NCI-H1436 (cell line): ENCODE measurements at places on chromosomes 11 and 22.
A peak's percentile ranks its signal among the peaks of the same experiment; 100 is the strongest.

DNA sequence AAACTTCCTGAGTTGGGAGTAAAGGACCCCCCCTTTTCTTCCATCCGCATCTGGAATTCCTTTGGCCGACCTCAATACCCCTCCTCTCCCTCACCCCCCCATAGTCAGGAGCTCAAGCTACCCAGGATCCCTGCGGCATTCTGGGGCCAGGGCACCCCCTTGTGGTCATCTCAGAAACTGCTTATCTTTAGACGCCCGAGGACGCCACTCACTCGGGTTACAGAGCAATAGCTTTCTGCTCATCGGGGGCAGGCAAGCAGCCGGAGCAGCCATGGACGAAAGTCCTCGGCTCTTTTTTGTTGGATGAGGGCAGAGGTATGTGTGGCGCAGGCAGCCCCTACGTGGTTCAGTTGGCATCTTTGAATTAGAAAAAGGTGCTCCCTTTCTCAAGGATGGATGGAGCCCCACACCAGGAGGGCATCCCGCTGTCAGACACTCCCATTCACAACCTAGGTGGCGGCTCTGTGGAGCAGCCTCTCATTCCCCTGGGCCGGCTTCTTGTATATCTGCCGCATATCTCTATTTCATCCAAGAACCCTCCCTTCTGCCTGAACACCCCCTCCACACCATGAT is 2.3 kb downstream of the C1QTNF5 start:
- peak; percentile 42 for DNase-seq

DNA sequence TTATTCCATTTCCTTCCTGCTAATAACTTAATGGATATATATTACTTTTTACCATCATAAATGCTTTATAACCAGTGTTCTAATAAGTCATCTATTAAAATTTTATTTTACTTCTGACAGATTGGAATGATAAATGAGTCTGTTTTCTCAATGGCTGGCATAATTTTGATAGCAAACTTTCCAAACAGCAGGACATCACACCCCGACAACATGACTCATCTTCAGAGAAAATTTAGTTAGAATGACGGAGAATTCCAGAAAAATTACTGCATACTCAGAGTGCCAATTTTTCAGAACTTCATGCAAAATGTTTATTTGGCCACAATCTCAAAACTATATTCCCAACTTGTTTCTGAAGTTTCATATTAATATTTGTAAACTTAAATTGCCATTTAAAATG is 174.4 kb downstream of the SWAP70 start:
- no peak for DNase-seq

DNA sequence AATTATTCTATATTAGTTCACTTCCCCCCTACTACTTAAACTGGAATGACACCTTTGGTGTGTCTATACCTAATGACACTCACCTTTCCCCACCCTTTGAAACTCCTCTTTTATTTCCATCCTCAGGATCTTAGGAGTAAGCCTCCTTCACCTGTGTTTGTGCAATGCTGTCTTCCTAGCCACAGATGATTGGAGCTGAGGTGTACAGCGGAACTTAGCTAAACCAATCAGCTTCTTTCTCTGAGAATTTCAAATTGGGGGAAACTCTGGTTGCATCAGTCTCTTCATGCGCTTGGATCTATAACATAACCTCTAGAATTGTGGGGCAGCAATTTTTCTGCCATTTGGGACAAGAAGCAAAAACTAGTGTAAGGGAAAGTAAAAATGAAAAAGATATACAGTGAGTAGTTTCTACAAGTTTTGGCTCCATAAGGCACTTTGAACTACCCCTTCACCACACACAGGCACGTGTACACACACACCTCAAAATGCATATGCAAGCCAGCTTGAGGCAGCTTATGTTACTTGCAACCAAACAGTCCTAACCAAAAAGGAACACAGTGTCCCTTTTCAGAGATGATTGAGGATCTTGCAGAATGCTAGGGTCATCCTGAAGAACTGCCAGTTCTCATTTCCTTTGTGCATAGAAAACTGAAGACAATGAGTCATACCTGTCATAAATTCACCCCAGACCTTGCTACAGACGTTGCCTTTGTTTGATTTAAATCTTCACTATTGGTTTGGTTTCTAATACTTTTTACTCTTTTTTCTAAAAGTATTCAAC is 36.0 kb upstream of the LDLRAD3 start:
- DNase-seq: no peak

GRCh38 chr11:120565466-120566155 is 54.1 kb downstream of the GRIK4 start:
- DNase-seq: no peak

DNA sequence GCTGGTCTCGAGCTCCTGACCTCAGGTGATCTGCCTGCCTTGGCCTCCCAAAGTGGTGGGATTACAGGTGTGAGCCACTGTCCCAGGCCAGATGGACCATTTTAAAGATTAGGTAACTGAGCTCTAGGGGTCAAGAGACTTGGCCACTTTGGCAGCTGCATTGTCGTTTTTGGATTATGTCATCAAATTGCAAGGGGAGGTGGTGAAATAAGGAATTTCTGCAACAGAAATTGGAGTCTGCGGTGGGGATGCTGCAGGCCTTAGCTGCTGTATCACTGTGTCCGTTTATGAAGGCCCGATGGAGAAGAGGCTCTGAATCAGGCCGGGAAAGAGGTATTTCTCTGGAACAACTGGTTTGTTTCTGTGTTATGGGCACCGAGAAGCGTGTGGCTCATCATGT is 34.6 kb downstream of the PTPRJ start:
- DNase-seq: no peak

DNA sequence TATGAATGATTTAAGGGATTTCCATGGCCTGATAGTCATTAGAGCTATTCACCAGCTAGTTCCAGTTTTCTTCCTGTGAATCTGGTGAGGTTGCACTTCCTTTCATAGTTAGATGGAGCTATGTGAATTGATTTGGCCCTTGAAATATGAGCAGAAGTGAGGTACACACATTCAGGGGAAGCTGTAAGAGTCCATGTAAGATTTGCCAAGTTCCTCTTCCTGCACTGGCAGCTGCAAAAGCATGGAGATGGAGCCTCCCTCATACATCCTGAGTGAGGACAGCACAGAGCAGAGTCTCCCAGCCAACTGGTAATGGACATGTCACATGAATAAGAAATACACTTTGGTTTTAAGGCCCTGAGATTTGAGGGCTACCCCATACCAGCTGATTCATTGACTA is 111.7 kb downstream of the CD44 start:
- DNase-seq: no peak

DNA sequence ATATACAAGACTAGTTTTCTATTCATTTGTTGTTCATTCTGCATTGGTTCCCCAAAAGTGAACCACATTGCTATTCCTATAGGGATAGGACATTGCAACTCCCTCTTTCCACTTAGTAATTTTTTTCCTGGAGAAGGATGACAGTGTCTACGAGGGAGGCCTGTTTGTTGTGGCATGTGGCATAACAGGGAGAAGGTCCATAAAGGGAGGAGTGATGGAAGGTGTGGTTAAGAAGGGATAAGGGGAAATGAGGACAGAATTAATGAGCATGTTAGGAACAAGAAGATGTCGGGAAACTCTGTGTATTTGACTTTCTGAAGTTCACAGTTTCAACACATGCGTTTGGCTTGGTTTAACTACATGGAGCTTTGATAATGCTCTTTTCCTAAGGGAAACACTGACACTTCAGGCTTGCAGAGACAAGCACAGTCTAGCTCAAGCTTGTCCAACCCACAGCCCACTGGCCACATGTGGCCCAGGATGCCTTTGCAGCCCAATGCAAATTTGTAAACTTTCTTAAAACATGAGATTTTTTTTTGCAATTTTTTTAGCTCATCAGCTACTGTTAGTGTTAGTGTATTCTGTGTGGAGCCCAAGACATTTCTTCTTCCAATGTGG is 149.7 kb downstream of the TRPC6 start:
- no peak for DNase-seq

DNA sequence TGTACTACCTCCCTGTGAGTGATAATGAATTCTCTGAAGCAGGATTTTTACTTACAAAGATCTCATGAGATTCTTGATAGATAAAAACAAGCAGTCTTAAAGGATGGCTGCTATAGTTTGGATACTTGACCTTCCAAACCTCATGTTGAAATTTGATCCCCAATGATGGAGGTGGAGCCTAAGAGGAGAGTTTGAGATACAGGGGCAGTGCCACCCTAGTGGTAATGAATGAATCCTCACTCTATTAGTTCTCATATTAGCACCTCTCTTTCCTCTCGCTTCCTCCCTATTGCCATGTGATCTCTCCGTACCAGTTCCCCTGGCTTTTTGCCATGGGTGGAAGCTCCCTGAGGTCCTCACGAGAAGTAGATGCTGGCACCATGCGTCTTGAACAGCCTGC is 37.9 kb upstream of the OR8B8 start:
- DNase-seq: no peak

GRCh38 chr11:122923302-122923701 is 40.7 kb downstream of the JHY start:
- no peak for DNase-seq

- DNase-seq: no peak
Measured at GRCh38 chr11:62892077-62892922, 11.6 kb downstream of the SLC3A2 start.

- DNase-seq: no peak
Measured at GRCh38 chr11:46049325-46049897, 71.8 kb downstream of the PHF21A start.

DNA sequence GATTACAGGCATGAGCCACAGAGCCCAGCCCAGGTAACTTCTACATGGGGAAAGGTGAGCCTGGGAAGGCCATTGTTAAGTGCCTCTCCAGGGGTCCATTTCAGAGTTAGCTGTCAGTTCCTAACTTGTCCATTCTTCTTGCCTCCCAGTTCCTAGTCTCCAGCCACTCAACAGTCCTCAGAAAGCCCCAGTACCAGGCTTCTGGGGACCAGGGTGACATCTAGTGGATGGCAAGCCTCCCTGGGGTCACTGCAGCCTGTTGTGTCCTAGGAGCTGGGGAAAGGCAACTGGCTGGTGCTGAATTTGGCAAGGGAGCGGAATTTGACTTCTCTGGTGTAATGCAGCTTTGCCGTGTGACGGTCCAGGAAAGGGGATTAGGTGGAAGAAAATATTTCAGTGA is 2.1 kb downstream of the LGALS12 start:
- no peak for DNase-seq

DNA sequence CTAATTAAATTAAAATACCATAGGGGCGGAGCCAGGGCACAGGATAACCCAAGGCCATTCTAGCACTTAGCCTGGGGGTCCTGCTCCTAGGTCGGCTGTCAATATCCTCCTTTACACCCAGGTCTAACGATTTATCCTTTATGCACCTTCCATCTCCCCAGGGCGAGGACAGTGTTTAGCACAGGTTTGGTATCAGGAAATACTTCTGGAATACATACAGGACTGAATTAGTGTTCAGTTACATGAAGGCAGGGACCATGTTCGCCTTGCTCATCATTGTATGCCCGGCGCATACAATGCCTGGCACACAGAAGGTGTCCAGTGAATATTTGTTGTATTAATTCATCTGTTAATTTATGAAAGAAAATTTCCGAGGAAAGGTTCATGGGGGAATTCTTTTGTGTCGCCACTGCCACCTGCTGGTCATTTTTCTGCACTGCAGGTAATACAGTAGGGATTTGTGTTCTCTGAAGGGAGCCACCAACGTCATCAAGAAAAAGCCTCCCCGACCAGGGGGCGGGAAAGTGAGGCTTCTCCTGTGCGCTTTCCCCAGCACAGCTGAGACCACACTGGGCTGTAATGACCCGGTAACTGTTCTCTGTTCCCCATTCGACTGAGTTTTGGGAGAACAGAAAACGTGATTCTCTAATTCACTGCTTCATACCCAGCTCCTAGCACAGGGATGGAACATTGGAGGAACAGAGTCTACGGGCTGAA is 68.7 kb upstream of the ASPHD2 start:
- DNase-seq: peak; percentile 61
